ENCODE measurements at places on chromosomes 1 and 21. TPM values are rescaled to one million over a fixed set of nuclear protein-coding genes. Genes with fewer than 3 reads are reported as not detected.

Gene TP73
- total RNA-seq: not detected

Gene PEX11B
- total RNA-seq: 23.7 TPM

Gene PLA2G2D
- total RNA-seq: not detected

Gene DNASE2B
- total RNA-seq: not detected

Gene PTPRC
- total RNA-seq: 0.58 TPM

Gene XKR8
- 3.4 TPM for total RNA-seq

Gene PODN
- total RNA-seq: 5.6 TPM

Gene KCNK2
- 5.1 TPM for total RNA-seq

Gene DIPK1A
- total RNA-seq: 27.9 TPM

Gene KRTAP7-1
- not detected for total RNA-seq

Gene SLC6A9
- total RNA-seq: 4.2 TPM

Gene NKAIN1
- total RNA-seq: under 0.01 TPM

Gene RNU1-4
- under 0.01 TPM for total RNA-seq

Gene A3GALT2
- not detected for total RNA-seq

Gene IL22RA1
- not detected for total RNA-seq

Gene LCE1A
- total RNA-seq: not detected

Gene SLC30A10
- total RNA-seq: not detected

Gene ELAPOR1
- total RNA-seq: 0.28 TPM

Gene NBPF10
- total RNA-seq: 3.1 TPM

Gene BARHL2
- not detected for total RNA-seq

Gene NCF2
- total RNA-seq: 0.19 TPM

Gene LRRIQ3
- total RNA-seq: 1.4 TPM

Measured in regular cardiac myocyte (primary cell).